ENCODE measurements at places on chromosomes 12 and 14.
A peak's percentile ranks its signal among the peaks of the same experiment; 100 is the strongest.

GRCh38 chr12:102631274-102631673 is 150.9 kb upstream of the IGF1 start:
- DNase-seq: peak; percentile 93

DNA sequence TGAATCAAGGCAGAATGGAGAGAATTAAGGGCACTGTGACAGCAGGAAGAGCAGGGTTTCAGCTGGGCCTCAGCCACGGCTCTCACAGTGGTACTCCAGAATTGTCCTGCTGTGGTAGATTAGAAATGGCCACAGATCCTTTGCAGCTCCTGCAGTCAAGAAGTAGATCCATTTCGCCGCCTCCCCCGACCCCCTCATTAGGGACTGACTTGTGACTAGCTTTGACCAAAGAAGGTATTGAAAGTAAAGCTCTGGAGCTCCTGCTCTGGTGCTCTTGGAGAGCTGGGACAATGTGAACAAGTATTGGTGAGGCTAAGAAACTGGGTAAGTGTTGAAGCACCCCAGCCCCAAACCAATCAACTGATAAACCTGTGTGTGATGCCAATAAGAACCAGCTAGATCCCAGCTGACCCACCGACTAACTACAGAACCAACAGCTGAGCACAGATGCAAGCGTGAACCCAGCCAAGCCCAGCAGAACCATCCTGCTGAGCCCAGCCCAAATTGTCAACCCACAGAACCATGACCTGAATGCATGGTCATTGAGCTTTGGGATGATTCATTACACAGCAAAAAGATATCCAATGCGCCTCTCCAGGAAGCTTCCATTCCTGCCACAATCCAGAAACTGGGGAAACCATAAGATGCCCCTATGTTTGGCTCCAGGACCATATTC is 50.7 kb downstream of the JAG2 start:
- DNase-seq: no peak

DNA sequence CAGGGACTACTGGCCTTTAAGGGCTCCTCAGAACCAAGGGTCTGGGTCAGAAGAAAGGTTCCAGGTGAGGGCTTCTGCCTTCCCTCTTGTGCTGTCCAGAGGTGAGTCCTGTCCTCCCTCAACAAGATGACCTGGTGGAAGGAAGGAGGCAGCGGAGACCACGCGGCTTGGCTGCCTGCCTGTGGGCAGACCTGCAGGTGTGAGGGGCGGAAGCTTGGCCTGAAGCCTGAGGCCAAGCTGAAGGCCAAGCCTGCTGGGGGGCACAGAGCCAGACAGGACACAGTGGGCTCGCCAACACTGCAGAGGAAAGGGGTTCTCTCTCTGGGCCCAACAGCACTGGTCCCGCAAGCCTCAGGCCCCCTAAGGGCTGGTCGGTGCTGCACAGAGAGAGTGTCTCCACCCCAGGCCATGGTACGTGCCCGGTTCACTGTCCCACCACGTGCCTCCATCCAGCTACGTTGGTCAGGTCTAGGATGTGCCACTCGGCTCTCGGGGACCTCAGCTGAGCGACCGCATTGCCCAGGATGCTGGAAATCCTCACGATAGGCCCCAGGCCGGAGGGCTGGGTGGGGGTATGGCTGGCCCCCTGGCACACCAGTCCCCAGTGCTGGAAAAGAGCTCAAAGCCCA is 170.0 kb upstream of the PRMT8 start:
- no peak for DNase-seq

DNA sequence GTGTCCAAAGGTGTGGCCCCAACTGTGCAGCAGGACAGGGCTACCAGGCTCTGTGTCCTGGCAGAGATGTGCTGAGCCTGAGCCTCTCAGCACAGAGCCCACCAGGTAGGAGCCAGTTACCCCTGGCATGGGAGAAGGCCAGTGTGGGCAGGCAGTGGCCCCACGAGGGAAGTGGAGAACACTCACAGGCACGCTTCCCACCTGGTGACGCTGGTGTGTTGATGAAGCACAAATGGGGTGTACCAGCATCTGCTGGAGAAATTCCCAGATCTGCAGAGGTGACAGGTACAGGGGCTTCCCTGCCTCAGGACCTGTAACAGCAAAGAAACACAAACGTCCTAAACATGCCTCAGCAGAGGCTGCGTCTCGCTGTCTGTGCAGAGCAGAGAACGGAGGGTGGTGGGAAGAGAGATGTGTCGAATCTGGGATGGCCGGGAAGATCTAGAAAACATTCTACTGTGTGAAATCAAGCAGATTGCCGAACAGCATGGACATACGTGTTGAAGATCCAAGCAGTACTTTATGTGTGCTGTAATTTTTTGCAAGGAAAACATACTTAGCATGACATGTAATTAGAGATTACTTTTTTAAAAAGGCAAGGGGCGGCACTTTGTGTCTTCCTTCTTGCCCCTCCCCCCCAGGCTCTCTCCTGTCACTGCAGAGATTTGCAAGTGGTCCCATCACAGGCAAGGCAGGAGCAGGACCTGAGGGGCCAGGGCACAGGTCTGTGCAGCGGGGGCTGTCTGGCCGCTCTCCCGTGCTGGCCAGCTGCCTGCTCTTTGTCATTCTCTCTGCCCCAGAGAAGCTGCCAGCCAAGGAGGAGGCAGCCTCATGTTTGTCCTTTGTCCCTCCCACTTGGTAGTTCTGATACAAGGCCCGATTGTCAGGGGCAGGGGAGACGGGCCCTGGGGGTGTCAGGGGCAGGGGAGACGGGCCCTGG is 17.3 kb downstream of the HIP1R start:
- DNase-seq: no peak

DNA sequence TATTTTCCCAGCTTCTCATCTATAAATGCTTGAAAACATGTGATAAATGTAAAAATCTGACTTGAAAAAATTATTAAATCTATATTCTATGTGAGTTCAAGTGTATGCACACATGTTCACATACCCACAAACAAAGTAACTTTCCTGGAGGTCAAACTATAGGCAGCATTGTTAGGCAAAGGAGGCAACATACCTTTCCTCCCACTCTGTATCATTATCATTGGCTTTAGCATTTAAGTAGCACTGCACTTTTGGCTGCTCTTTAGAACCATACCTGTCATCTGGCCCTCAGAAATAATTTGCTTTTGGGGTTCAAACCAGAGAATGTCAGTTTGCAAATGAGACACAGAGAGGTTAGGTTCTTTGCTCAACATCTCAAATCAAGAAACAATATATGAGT is 102.4 kb upstream of the CCDC196 start:
- no peak for DNase-seq

- DNase-seq: no peak
Observed at GRCh38 chr14:105209646-105210045, 28.5 kb upstream of the NUDT14 start.

- DNase-seq: peak; percentile 34
Observed at GRCh38 chr12:59839514-59839913, 243.7 kb downstream of the SLC16A7 start.

- DNase-seq: no peak
Observed at GRCh38 chr14:65144170-65144569, 41.9 kb upstream of the MAX start.

DNA sequence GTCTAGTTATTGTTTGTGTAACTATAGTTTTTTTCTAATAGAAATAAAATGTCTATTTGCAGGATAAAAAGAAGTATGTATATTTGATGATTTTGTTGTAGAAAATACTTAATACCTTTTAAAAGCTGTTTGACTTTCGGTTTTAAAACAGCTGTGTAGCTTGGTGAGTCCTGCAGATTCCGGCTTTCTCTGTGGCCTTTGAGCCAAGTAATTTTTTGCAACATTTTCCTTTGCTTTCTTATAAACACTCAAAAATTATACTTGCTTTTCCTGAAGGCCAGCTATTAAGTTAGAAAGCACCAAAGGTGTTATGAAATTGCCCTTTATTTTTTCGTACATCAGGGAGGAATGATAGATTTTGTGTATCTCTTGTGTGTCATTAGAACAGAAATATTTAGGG is 63.6 kb downstream of the CRADD start:
- no peak for DNase-seq

- DNase-seq: no peak
Observed at GRCh38 chr12:132444957-132445883, 44.7 kb upstream of the FBRSL1 start.

All from fibroblast of skin of right biceps (primary cell).